ENCODE measurements at places on chromosomes 6 and 20.

DNA sequence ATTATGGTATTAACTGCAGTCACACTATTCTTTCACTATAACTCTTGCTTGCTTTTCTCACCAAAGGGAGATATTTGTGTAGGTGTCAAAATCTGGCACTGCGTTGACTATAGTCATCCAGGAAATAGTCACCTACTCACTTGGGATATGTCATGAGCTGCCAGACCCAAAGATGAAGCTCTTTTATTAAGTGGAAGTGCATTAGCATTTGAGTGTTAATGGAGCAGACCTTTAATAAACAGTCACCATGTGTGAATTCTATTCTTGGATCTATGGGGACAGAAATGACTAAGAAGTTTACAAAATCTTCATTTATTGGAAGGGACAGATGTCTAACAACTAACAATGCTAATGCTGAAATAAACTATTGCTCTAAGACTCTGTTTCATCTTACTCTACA lies 130.1 kb upstream of the NEDD9 start:
- DNase-seq, result no peak

DNA sequence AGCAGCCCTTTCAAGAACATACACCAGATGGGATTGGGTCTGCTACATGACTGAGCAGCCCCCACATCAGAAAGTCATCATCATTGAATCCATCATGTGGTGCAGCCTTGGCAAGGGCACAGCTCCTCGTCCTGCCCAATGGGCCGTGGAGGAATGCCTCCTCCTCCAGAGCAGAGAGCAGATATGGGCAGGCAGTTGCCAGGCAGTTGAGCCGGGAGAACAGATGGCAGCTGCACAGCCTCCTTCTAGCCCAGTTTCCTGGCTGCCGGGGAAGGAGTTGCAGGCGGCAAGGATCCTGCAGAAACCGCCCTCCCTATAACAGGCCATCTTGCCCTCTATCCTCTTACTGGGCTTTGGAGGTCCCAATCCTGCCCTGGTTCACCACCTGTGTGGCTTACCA lies 11.9 kb upstream of the ZFAND3 start:
- DNase-seq, result no peak

- no peak for DNase-seq
Measured at GRCh38 chr6:5746053-5746758, 260.5 kb downstream of the NRN1 start.

DNA sequence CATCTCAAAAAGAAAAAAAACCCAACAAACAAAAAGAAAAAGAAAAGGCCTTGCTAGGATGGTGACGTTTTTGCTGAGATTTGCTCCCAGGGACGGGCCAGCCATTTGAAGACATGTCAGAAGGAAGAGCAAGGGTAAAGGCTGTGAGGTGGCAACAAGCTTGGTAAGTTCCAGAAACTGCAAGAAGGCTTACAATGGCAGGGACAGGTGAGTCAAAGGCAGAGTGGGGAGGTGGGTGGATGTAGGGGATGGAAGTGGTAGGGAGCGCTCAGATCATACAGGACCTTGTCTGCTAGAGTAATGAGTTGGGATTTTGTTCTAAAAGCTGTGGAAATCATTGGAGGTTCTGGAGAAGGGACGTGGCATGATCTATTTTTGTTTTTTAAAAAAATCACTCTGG lies 4.3 kb downstream of the KIF3B start:
- no peak for DNase-seq

DNA sequence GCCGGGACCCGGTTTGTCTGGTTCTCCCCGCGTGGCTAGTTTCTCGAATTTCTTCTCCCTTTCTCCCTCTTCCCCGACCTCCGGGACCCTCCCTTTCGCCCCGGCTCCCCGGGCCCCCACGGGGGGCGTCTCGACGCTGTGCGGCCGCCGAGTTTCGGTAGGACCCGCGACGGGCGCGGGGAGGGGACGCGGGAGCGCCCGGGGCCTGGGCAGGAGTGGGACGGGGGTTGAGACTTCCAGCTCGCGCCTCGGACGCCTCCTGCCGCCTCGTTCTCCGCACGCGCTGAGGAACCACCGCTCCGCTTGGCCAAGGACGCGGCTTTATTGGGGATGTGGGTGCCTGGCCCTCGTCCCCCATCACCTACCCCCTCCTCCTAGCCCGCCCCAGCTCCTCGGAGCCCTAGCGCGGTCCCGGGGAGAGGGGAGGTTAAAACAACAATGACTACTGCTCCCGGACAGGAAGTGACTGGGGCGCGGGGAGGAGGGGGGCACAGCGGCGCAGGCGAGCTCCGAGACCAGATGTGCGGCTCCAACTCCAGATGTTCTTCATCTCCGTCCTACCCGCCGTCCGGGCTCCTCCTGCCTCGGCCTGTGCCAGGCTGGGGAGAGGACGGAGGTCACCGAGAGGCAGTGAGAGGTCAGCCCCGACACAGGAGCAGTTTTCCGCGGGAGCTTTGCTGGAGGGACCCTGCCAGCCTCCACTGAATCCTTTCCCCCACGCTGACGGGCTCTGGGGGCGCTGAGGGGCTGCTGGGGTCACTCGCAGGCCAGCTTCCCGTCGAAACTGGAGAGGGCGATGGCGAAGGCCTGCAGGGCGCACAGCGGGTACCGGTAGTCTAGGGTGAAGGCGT lies 917 bp upstream of the TEAD3 start:
- peak; percentile 24 for DNase-seq

DNA sequence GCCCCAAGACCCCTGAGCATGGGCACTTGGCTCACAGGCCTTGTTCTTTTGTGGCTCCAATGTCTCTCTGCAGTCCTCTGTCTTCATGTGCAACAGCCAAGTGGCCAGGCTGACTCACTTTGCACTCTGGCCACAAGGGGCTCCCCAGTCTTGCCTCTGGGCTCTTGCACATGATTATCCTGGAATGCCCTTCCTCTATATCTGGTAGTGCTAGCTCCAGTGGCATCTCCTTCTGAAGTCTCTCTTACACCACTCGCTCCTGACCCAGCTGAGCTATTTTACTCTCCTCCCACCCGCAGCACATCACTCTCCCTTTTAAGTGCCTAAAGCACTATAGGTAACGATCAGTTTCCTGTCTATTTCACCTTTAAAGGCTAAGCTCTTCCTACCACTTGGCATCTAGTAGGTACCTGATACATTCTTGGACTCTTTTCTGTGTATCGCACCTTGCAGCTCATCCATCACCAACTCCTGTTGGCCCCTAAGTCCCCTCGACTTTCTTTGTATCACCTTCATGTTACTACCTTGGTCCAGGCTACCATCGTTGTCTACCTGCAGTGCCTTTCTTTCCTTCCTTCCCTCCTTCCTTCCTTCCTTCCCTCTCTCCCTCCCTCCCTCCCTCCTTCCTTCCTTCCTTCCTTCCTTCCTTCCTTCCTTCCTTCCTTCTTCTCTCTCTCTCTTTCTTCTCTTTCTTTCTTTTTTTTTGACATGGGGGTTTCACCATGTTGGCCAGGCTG lies 211.9 kb upstream of the RNF24 start:
- DNase-seq, result no peak

GRCh38 chr20:8094415-8094818 lies 37.6 kb upstream of the PLCB1 start:
- DNase-seq, result no peak

DNA sequence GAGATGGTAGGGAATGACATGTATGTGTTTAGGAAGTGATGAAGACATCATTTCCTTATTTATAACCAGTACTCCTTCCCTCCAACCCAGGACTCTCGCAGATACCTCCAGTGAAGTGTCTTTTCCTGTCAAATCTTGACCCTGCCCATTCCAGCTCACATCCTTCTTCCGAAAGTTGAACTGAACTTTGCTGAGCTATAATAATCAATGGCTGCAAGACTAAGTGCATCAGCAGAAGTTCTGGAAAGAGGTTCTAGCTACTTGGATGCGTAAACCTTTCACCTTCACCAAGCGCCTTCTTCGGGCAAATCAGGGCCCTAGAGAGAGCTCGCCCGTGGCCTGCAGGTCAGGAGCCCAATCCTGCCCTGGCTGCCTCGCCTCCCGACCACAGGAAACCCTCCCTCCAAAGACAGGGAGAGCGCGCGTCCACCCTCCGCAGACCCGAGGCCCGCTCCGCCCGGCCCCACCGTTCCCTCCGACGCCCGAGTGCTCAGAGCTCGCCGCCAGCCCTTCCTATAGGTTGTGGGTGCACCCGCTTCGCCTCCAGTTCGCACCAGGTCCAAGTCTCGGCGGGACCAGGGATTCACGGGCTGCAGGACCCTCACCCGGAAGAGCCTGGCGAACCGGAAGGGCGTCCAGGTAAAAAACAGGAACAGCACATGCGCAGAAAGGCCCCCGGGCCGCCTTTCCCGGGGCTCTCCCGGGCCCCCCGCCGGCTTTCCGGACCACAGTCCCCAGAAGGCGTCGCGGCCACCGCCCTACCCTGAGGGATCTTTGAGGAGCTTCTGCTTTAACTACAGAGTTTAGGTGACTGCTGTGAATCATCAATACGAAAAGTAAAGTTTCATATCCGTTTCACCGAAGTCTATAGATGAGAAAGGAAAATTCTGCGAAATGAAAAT lies at the start of gene ZNF334:
Gene ZNF334, minus strand, starts transcription at position 617 of the 902 bp plus-strand sequence. CDS start 1,457 bp downstream, outside the sequence.
- DNase-seq, result no peak

- DNase-seq, result no peak
Measured at GRCh38 chr20:62588458-62589149, 53.7 kb upstream of the SLCO4A1 start.

- DNase-seq, result no peak
Measured at GRCh38 chr6:23630726-23631635, 495.0 kb upstream of the NRSN1 start.

GRCh38 chr6:168734523-168734922 lies 293.5 kb downstream of the SMOC2 start:
- DNase-seq, result no peak

GRCh38 chr6:47471911-47472310 lies 5.7 kb upstream of the CD2AP start:
- no peak for DNase-seq

DNA sequence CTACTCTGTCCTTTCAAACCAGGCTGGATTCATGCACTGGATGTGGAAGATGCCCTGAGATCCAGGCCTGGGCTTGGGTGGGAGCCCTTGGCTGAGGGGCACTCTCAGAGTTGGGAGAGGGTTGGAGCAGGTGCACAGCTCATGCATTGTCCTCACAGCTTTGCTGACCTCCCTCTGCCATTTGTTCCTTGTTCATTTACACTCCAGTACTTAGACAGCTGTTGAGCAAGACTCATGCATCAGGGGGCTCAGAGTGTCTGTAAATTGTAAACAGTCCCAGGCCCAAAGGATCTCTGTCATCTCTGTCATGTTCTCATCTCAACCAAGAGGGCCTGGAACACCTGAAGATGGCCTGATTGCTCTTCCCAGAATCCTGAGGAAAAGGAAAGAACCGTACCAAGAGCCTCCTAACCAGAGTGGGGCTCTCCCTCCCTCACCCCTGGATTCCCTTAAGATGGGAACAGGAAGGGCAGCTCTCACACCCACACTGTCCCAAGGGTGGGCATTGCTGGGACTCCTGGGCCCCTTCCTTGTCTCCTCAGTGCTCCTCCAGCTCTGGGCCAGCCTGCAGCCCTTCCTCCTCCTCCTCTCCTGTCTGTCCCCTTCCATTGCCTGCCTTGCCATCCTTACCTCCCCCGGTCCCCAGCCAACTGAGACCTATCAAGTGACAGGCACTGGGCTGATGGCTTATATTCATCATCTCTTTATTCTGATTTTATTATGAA lies 132.9 kb downstream of the FOXO3 start:
- no peak for DNase-seq

DNA sequence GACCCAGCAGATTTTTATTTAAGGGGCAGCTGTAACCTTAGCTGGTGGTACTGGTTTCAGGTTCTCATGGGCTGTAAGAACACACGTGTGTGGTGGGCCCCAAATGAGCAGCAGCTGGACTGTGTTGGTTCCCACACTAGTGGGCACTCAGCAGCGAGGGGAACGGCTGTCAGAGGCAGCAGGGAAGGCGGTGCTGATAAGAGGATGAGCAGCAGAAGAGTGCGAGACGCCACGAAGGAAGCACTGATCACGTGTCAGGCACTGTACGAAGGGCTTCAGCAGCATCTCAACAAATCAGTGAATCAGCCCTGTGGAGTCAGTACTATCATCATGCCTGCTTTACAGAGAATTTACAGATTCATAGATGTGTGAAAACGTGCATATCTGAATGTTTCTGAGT lies 41.0 kb upstream of the EMILIN3 start:
- DNase-seq, result no peak

DNA sequence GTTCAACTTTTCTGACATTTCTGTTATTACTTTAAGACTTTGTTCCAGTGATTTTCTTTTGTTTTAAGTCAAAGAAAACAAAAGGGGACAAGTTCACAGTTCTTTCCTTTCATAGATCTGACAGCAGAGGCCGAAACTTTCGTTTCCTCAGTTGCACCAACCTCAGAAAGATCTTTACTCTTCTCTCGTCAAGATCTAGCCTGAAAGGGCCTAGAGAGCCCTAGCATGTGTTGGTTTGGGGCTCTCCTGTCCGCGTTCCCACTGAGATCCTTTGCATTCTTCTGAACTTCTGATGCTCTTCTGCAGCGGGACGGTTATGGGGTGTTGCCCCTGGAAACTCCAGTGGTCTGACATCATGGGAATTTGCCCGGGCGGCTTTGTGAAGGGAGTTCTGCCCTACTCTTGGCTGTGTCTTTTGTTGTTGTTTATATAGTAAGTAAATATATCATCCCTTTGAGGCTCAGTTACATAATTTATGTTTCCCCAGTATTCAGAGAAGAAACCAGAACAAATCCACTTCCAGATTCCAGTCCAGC lies 129.1 kb downstream of the SASH1 start:
- DNase-seq, result no peak

DNA sequence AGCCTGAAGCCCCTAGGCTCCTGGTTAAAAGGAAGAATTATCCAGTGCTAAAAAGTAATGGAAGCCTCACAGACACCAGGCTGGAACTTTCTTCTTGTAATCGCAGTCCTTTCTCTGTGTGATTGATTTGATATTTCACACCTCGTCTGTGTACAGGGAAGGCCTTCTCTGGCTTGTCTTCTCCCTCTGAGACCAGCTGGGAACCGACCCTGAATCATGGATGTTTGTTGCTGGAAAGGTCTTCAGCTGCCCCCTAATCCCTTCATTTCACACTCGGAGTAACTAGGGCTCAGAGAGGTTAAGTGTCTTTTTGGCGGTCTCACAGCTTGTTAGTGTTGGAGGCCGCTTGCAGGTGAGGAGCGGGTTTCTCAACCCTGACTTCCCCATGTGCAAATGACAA lies 500.2 kb upstream of the CDH4 start:
- DNase-seq, result no peak

GRCh38 chr20:25325073-25325472 lies 65.6 kb downstream of the ABHD12 start:
- no peak for DNase-seq

DNA sequence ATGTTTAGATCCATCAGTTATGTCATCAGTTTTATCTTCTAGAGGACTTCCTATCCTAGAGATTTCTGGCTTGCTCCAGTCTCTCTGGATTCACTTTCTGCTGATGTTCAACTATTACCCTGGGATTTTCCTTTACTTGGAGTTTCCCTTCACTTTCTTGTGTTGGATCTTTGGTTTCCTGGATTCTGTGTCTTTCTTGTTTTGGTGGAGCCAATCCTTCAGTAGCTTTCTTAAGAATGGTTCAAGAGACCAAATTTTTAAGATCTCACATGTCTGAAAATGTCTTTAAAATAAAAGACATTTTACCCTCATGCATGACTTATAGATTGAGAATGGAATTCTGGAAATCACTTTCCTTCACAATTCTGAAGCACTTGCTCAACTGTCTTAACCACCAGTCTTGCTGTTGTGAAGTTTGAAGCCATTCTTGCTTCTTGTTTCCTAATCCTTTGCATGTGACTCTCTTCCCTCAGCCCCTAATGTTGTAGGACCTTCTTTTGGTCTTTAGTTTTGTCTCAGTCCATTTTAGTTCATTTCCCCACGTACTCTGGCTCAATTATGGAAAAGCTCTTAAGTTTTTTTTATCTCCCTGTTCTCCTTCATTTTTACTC lies 87.9 kb downstream of the ARID1B start:
- DNase-seq, result no peak

Data from effector CD4-positive, alpha-beta T cell (primary cell).